Left renal pelvis (tissue), 4 donors: ENCODE measurements at places on chromosomes 12 and 14. TPM values are rescaled to one million over a fixed set of nuclear protein-coding genes. Genes with fewer than 3 reads are reported as not detected.

DNA sequence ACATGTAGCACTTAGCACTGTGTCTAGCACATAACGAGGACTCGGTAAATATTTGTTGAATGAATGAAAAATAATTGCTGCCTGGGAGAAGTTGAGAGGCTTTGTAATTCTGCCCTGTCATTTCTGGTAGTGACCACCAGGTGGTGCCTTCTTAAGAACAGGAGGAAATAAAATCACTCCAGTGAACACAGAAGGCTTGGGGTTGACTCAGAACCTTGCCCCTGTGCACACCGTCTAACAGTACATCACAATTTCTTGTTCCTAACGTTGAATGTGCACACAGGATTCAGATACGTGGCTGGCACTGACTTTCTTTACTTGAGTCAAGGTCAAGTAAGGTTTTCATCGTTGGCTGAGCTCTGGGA, 91.8 kb downstream of the RGS6 start:
- DNase-seq, result no peak

- DNase-seq, result no peak
These were observed 53.8 kb downstream of the GXYLT1 start for GRCh38 chr12:42090899-42091298.

DNA sequence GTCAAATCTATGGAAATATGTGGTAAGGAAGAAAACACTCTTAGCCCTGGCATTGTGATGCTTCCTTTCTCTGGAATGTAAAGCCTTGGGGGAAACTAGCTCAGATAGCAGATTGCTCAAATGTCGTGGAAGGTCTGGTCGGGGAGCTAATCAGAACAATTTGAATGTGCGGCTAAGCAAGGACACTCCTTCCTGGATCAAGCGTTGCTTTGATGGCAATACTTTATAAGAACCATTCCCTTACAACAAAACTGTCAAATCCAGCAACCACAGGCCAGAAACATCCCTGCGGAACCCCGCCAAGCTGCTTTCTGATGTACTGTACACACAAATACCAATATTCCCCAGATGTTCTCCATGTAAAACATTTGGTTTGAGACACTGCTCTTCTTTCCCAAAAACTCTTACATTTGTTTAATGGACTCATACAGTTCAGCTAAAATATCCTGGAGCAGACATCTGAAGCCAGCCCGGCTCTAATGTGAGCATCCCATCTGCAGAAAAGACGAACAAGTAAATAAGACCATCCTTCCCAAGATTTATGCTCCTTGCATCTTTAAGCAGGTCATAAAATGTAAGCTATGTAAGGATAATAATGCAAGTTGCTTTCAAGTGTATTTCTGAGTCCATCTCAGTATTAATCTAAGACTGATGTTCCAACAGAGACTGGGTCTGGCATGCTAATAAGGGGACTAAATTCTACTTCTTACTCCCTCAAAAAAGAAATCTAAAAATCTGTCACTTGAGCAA, 20.2 kb downstream of the NUAK1 start:
- DNase-seq, result no peak

Gene TC2N
- 9.9 TPM for polyA plus RNA-seq

GRCh38 chr14:93970585-93970964, 5.8 kb downstream of the ASB2 start:
- DNase-seq, result no peak

Gene RIMBP2
- polyA plus RNA-seq, result 14.5 TPM

Gene DHRS2
- 2.0 TPM for polyA plus RNA-seq

DNA sequence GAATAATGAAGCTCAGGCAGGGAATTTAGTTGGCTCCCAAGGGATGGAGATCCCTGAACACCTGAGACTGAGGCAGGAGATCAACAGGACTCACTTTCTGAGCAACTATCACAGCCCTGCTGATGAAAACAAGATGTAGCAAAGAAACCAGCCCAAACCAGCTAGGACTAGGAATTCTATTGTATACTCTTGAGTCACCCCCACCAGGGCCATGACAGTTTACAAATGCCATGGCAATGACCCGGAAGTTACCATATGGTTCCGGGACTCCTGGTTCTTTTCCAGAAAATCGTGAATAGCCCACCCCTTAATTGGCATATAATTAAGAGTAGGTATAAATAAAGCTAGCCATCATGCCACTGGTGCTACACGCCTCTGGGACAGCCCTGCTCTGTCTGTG, 46.0 kb upstream of the OASL start:
- no peak for DNase-seq

- no peak for DNase-seq
These were observed 134.0 kb upstream of the DYRK2 start for GRCh38 chr12:67514502-67514901.

Gene ACSM4
- not detected for polyA plus RNA-seq

DNA sequence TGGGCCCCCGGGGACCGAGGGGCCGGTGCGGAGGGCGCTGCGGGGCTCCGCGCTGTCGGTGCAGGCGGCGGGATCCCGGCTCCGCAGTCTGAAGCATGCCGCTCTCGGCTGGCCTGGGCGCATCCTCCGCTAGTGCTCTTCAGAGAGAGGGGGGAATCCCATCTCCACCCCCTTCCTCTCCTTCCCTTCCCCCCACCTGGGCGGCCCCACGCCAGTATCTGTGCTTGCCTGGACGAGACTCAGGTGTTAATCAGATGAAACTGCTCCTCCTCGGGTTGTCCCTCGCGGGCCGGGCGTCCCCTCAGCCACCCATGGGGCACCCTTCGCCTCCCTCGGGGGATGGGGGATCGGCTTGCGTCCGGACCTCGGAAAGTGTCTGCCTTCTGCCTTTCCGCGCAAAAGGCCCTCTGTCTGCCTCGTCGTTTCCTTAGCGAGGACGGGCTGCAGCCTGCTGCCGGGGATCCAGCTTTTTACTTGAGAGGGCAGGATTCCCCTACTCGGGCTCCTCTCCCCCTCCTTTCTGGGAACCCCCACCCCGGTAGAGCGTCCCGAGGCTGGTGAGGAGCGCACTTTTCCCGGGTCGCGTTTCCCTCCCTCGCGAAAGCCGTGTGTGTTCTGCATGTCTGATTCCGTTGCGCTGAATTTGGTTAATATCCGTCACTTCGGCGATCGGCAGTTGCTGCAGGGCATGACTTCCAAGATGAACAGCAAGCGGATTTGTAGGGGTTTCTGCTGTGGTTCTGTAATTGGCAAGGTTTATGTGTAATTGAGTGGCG, 1.1 kb downstream of the GPHN start:
- DNase-seq, result no peak

Gene TAS2R19
- polyA plus RNA-seq, result 1.4 TPM

GRCh38 chr14:96421236-96421635, 29.3 kb downstream of the AK7 start:
- DNase-seq, result no peak

DNA sequence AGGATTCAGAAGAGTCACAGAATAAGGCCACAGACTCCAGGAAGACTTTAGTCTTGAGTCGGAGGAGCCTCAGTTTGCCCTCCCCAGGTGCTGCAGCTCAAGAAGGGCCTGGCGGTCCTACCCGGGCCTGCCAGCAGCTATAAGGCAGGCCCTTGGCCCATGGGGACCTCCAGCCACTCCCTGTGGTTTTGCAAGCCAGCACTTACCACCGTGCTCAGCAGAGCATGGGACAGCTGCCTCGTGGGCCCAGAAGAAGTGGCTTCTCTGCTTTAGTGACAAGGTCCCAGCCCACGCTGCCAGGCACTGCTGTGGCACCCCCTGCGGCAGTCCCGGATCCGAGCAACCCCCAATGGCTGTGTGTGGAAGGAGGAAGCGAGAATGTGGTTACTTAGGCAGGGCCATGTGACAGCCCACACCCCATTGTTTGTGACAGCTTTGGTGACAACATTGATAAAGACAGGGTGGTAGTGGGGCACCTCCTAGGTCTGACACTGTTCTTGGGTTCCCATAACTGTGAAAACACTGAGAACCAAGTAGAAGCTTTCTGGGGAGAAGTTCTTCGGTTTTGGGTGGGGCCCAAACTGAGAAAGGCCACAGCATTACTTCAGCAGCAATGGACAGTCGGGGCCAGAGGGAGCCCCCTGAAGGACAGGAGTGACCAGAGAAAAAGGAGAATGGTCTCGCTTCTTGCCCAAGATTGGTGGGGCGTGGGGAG, at the start of gene SELPLG:
Gene SELPLG, minus strand, starts transcription at position 361 of the 715 bp plus-strand sequence. CDS start 9,587 bp downstream, outside the sequence.
- no peak for DNase-seq

Gene CLSTN3
- 53.4 TPM for polyA plus RNA-seq

Gene ADGRD1
- 19.0 TPM for polyA plus RNA-seq

DNA sequence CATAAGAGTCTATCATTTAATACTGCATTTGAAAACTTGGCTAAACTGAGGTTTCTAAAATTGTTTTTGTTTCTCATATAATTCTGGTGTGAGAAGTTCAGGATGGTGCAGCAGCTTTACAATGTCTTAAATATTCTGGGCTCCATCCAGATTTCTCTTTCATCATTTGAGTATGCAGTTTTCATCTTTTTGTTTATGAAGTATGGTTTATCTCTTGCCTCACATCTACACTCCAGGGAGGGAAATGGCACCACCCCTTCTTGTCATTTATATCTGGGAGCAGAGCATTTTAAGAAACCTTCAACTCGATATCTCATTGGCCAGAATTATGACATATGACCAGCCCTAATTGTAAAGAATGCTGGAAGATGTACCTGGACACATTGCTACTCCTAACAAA, 24.3 kb downstream of the GEMIN2 start:
- DNase-seq, result no peak

DNA sequence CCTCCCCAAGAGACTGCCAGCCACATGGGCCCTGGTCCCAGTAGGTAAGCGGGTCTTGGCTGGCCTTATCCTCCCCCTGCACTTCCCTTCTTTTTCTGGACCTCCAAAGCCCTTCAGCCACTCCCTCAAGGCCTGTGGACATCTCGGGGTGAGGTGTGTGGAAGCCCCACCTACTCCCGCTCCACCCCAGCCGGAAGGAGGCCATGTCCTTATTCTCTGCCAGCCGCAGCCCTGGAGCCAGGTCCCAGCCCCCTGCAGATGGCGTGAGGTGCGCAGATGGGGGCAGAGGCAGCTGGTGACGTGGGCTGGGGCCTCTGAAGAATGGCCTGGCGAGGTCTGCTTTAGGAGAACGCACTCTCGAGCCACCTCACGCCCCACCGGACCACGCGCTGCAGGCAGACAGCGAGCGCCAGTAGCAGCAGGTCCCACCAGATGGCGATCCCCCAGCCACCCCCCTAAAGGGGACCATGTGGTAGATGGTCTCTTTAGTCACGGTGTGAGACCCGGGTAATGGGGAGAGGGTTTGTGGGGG, 167.1 kb downstream of the TSPAN9 start:
- DNase-seq, result no peak

Gene PGF
- polyA plus RNA-seq, result 9.3 TPM
